DMS153 (cell line): ENCODE measurements at places on chromosomes 12 and 14.

DNA sequence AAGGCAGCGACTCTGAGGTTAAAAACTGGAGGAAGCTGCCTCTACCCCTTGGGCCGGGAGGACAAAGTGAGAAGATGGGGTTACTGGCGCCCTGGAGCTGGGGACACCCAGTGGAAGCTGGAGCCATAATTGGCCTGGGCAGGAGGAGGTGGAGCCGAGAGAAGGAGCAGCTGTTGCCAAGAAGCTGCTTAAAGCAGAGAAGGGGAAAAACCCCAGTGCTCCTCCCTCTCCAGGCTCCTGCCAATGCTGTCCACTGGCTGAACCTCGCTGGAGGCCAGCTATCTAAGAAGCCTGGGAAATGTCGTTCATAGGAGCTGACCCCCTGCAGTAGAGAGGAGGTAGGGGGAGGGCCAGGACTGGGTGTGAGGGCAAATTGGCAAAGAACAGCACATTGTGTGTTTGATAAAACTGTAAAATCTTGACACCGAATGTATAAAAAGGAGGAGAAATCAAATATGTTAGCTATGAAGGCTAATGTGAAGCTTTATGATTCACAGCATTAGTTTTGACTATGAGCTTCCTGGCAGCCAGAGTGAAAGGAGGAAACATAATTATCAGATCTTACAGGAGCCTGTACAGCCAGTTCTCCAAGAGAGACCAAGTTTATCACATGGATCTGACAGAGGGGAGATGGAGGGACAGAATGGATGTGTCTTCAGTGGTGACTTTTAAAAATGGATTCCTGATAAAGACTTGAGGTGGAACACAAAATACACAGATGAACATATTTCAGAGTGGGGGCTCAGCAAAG, 9.5 kb downstream of the HHIPL1 start:
- DNase-seq = no peak

- no peak for DNase-seq
Measured at GRCh38 chr12:132520421-132521199, 30.7 kb downstream of the FBRSL1 start.

DNA sequence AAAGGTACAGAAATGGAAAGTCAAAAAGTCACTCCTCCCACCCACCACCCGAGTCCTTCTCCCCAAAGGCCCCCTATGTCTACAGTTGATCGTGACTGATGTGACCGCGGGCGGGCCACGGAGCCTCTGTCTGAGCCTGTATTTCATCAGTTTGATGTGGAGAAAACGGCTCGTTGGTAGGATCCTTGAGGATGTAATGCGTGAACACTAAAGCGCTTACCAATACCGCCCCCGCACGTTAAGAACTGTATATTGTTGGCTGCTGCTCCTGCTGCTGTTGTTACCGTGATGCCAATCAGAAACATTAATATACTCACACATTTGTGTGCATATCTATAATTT, 24.6 kb upstream of the UBC start:
- no peak for DNase-seq

DNA sequence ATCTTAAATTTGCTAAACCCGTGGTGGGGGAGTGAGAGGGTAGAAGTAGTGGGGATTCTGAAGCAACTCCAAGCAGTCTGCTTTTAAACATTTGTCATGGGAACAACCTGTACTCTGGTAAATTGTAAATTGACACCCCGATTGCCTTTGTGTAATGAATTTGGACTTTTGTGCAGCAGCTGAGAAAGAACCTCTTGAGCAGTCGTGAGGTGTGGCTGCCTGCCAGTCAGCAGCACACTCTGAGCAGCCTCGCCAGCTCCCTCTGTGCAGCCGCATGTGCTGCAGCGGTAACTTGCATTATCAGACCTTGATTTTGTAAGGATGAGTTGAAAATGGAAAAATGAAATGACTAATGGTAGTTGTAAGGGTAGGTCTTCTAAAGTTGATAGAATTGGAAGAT, 74.3 kb downstream of the SUSD6 start:
- DNase-seq = peak; percentile 77

- no peak for DNase-seq
Measured at GRCh38 chr14:95137804-95138167, 19.5 kb downstream of the DICER1 start.

DNA sequence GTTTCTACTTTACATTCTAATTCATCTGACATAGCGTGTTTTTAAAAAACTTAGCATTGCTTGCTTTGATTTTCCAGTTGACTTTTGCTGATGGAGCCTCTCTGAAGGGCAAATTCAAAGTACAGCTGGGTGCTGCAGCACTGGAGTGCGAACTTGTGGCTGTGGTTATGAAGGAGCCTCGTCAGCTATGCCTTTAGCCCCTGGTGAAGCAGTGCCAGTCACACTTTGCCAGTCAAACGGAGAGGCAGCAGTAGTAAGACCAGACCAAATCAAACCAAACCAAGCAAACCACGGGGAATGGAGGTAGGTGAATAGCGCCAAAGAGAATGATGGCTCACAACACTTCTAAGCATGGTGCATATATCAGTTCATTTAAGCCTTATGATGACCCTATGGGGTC, 15.1 kb upstream of the SLC38A2 start:
- no peak for DNase-seq

DNA sequence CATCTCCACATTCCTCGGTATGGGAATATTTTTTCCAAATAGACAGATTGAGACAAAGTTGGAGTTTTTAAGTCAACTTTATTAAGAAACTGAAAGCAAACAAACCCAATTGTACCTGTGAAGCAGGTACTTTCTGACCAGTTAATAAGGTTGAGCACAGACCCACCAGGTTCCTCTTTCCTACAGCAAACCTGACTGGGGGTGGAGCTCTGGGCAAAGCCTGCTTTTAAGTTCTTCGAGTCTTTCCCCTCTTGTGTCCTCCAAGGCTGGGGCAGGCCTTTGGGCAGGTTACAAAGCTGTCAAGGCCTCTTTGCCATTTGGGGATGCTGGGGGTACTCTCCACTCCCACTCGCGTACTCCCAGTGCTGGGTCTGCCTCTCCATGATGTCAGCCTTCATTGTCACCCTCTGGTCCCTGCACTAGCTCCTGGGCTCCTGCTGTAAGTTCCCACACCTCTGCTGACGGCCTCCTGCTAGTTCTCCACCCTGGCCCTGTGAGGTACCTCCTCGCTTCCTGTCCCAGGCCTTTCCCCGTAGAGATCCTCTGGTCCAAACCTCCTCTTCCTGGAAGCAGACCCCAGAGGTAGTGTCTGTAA, 3.2 kb downstream of the KCNH3 start:
- no peak for DNase-seq
